Nephron progenitor cell (in vitro differentiated cells): ENCODE measurements at places on chromosomes 3 and 15.

GRCh38 chr3:77618686-77619085, 578.8 kb downstream of the ROBO2 start:
- no peak for DNase-seq

- no peak for DNase-seq
These were observed 23.4 kb upstream of the DYNC1LI1 start for GRCh38 chr3:32593903-32594525.

DNA sequence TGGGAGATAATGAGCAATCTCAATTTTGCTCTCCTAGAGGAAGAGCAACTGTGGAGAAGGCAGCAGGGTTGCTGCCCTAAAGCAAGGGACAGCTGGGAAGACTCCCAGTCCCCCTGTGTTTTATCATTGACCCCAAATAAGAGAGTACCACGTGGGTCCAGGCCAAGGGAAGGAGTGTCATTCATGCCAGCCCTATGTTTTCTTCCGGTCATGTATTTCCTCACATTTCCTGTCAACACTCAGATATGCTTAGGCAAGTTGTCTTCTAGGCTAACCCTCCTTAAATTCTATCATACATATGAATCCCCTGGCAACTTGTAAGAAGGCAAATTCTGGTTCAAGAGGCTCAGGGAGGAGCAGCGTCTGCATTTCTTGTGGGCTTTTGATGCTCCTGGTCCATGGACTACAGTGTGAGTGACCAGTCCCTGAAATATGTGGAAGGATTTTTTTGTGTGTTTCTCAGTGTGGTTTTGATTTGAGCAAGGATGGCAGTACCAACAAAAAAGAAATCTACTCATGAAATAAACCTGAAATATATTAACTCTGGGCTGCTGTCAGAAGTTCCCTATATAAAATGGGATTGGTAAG, 31.9 kb upstream of the RPP14 start:
- DNase-seq: no peak

GRCh38 chr3:7744850-7745249, 756.8 kb upstream of the LMCD1 start:
- no peak for DNase-seq

GRCh38 chr3:78642226-78643035, 1125.4 kb downstream of the ROBO1 start:
- DNase-seq: no peak

DNA sequence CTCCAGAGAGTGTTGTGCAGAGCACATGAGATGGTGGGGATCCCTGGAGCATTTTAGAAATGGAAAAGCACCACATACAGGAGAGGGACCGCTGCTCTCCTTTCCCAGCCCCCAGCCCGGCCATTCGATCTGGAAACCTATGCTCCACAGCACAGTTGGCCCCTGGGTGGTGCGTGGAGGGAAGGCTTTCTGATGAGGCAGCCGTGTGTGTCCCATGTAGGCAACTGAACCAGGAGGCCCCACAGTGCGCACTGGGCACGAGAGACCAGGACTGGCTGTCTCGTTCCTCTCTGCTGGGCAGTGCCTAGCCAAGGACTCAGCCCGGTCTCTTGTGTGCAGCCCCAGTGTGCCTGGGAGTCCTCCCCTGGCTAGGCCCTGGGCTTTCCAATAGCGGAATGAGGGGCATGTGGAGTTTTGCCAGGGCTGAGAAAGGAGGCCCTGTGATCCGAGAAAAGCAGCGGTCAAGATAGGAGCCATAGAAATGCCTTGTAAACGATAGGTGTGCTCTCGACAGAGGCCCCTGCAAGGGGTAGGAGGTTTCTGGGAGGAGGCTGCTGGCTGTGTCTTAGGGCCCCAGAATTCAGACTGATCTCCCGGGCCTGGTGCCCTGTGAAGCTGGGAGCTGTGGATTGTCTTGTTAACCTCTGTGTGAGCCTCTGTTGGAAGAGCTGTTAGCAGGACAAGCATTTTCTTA, 39.0 kb downstream of the CHDH start:
- no peak for DNase-seq

GRCh38 chr3:23811919-23812318, 6.2 kb downstream of the UBE2E1 start:
- DNase-seq: no peak

DNA sequence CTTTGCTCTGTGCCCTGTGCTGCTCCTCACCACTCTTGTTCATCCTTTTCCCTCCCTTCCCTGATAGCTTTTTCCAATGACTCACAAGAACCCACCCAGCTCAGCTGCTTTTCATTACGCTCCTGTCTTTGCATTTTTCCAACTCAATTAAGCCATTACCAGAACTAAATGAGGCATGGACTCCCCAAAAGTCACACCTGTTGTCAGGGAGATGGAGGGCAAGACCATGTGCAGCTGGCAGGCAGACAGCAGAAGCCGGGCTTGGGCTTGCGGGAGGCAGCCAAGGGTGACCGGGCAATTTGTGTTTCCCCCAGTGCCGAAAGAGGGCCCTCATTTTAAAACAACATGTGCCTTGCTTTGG, 64.3 kb downstream of the CASR start:
- DNase-seq: no peak

GRCh38 chr15:41992803-41993190, 20.4 kb upstream of the EHD4 start:
- DNase-seq: no peak

- DNase-seq: no peak
These were observed 99.5 kb downstream of the SQOR start for GRCh38 chr15:45734260-45734711.

- DNase-seq: no peak
These were observed 45.6 kb upstream of the STRIT1 start for GRCh38 chr3:155339052-155339451.

DNA sequence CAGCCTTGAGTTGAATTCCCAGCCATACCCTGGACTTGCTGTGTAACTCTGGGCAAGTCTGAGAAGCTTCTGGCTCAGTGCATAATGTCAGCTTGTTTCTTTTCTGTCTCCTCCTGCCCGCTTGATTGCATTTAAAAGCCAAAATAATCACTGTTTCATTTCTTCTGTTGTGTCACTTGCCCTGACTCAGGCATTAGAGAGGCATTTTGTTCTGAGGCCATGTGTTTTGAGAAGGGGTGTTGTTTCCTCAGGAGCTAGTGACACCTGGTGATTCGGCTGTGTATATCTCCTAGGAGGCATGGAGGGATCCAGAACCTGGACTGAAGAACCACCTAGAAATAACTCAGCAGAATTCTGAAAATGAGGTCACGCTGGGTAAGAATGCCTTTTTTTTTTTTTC, 16.0 kb downstream of the WDR73 start:
- no peak for DNase-seq

- DNase-seq: no peak
These were observed 49.5 kb downstream of the ST6GAL1 start for GRCh38 chr3:186979852-186980251.

DNA sequence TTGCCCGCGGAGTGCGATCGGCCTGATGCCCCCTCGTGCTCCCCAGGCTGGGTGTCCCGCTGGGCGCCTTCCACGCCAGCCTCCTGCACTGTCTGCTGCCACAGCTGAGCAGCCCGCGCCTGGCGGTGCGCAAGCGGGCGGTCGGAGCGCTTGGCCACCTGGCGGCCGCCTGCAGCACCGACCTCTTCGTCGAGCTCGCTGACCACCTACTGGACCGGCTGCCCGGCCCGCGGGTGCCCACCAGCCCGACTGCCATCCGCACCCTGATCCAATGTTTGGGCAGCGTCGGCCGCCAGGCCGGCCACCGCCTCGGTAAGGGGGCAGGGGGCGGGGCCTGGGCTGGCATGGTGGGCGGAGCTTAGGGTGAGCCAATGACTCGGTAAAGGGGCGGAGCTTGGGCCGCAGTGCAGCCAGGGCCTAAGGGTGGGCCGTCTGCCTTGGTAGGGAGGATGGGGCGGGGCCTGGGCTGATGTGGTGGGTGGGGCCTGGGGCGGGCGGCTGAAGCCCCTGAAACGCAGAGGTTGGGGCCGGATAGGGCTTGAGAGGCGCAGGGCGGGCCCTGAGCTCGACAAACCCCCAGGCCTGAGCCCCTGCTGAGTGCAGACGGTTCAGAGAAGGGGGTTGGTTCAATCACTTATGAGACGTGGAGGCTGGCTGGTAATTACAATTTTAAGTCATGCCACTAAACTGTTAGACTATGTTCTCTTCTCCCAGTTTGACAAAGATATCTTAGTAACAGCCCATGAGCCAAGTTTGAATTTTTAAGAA, 13.7 kb downstream of the CAND2 start:
- DNase-seq: peak; percentile 100

DNA sequence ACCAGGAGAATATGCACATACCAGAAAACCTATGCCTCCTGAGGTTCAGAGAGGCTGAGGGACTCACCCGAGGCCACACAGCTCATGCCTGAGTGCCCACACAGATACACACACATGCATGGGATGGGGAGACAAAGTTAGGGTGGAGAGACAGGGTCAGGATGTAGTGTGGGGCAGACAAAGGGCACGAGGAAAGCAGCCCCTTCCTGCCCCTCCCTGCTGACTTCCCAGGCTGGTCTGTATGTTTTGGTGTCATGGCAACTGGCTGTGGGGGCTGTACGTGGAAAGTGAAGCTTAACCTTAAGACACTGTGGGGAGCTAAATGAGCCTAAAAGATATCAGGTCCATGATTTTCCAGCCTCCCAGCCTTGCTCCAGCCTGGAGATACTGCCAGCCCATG, 57.8 kb downstream of the EPHB3 start:
- no peak for DNase-seq

DNA sequence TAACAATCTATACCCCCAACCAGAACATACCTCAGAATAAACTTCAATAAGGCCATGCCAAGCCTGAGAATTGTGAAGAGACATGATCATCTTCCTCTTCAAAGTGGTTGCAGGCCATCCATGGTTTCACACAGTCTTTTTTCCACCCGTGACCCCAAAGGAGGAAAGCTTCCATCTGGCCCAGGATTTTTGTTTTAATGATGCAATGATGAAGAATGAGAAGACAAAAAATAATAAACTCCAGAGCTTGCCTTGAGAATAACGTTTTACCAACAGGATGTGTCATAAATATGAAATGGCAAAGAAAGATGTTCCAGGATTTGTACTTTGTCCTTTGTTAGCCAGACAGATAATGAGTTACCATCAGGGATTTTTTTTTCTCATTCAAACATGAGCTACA, 201.9 kb downstream of the WNT5A start:
- no peak for DNase-seq

GRCh38 chr15:65998486-65998885, 129.2 kb downstream of the RAB11A start:
- peak; percentile 46 for DNase-seq

DNA sequence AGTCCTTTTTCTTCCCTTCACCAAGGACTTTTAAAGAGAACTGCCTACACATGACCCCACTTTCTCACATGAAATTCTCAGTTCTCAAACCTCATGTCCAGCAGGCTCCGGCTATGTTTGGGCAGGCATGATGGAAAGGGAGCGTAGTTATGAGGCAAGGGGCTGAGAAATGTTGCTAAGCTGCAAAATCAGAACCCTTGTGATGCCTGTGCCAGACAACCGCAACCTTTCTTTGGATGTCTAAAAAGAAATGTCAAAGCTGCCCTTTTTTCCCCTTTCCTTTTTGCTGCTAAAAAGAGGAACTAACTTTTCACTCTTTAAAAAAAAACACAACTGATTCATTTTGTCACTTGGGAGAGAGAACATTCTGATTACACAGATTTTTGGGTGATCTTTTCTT, 19.2 kb downstream of the GNB4 start:
- no peak for DNase-seq

- no peak for DNase-seq
These were observed 38.2 kb upstream of the MCF2L2 start for GRCh38 chr3:183466575-183466974.

DNA sequence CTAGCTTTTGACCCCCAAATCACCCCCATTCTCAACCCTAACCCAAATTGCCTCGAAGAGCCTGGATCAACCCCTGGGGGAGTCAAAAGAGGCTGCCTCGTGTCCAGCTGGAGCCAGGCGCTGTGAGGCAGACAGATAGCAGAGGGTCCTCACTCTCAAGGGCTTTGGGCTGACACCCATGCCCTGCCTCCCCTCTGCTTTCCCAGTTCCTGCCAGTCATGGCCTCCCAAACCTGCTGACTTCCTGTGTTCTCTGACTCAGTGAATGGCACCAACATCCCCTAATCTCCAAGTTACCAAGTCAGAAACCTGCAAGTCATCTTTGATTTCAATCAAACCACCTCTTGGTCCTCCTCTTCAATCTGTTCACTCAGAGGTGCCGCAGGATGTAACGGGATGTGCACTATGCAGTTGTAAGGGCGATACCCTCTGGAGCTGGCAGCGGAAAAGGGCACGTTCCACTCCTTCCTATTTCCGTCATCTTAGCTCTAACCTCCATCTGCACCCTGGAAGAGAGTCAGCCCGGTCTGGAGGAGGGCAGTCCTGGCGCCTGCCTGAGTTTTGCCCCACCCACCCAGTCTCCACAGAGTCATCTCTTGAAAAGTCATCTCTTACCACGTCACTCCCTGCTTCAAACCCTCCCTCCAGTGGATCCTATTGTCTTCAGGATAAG, 52.4 kb upstream of the FAM174B start:
- no peak for DNase-seq

DNA sequence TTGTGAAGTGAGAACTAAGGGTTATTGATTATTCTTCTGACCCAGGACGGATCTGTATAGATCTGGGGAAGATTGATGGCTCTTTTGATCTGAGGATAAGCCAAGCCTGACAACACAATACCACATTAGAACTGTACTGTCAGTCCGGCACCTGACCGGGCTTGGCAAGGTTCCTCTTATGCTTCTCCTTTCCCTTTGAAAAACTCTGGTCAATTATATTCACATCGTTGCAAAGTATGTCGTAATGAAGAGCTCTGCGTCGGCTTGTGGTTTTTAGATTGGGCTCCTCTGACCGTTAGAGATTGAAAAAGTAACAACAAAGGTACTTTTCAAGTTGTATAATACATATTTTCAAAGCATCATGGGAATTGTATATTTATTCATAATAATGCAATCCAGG, 389.8 kb downstream of the NR2F2 start:
- no peak for DNase-seq

- no peak for DNase-seq
These were observed 8.3 kb upstream of the SLC12A8 start for GRCh38 chr3:125220727-125221429.

- DNase-seq: no peak
These were observed 398.1 kb upstream of the ARPP21 start for GRCh38 chr3:35241236-35241635.

- peak; percentile 76 for DNase-seq
These were observed 34.5 kb downstream of the GPR171 start for GRCh38 chr3:151168269-151169094.

DNA sequence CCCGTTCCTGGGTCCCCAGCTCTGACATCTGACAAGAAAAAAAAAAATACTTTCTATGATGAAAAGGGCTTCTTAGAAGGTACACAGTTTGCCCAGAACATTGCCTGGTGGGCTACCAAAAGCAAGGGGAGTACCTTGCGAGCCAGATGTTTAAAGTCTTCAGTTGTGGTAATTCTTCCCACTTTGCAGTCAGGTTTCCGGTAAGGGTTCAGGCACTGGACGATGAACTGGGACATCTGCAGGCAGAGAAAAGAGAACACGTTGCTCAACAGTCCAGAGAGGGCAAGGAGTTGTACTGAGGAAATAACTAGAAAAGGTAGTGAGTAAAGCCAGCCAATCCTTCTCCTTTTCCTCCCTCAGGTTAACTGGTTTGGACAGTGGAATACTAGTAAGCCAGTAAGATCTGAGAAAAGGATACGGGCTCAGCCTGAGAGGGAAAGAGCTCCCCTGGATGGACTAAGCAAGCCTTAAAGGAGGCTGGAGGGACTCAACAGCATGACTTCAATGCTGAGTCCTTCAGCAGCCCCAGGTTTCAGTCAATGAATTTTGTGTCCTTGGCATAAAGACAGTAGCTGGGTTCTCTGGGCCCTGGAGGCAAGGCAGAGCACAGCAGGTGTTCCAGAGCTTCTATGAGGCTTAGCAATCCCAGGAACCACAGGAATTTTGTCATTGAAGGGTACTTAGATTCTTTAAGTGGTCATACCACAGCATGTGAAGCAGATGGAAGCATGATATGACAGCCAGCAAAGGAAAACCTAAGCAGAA, 38.2 kb downstream of the NBEAL2 start:
- DNase-seq: no peak
